Cerebellum (tissue), 4 donors: ENCODE measurements at places on chromosomes 7 and 10. TPM values are rescaled to one million over a fixed set of nuclear protein-coding genes. Genes with fewer than 3 reads are reported as not detected.

The MCM10 gene
- 6.4 TPM for total RNA-seq

The WASL gene
- total RNA-seq = 34.0 TPM

The PITX3 gene
- total RNA-seq = not detected

The SKIDA1 gene
- 8.8 TPM for total RNA-seq

DNA sequence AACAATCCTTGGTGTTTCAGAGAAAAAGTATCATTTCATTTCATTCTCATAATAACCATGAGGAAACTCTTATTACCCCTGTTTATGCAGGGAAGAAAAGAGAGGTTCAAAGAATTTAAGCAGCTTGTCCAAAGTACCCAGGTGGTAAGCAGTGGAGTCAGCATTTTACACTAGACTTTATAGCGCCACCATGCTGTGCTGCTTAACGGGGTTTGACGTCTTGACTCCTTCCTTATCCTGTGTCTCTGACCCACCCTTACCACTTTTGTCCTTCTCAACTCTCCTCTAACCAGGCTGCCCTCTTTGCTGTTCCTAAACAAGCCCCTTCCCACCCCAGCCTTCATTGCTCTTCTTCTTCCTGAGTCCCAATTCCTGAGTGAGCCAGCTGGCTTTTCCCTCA lies 117.0 kb upstream of the AHR start:
- no peak for DNase-seq

DNA sequence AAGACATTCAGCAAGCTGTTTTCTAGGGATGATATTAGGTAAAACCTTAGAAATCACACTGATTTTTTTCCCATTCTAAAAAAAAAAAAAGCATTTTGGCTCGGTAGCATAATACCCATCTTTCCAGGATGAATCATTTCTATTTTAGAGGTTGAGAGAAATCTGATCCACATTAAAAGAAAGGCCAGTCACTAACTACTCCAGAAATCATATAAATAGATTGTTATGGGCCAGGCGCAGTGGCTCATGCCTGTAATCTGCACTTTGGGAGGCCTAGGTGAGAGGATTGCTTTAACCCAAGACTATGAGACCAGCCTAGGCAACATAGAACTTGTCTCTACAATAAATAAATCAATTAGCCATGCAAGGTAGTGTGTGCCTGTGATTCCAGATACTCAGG lies 164.3 kb downstream of the BAMBI start:
- DNase-seq = no peak

DNA sequence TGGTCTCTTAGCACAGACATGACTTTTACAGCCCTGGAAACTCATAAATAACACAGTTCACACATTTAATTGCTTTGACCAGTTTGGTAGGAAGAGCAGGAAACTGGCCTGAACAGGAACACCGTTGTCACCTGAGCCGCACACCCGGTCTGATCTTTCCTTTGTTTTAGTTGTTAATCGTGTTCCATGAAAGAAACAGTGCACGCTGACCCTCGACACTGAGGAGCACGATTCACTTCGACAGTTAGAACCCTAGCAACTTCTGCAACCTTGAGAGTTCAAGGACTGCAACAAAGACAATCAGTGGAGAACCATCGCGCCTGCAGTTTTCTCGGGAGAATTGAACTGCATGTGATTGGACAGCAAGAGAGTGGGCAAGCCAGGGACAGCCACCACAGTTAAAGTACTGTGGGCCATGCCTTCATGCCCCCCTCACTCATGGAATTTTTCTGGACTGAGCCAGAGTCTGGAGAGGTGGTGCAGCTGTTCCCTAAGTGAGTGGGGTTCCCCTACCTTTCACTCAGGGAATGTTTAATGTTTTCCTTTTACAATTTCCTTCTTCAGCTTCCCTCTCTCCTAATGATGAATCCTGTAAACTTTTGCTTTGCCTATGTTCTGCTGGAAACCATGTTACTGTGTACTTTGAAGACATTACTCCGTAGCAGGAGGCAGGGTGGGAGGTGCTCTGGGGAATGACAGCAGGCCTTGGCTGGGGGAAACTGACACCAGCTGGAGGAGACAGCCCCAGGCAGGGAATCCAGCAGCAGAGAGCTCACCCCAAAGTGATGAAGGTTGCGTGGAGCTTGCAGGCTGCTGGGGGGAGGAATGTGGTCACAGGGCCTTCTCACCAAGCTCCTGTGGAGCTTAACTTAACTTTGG lies 198.7 kb downstream of the ZNF438 start:
- no peak for DNase-seq

DNA sequence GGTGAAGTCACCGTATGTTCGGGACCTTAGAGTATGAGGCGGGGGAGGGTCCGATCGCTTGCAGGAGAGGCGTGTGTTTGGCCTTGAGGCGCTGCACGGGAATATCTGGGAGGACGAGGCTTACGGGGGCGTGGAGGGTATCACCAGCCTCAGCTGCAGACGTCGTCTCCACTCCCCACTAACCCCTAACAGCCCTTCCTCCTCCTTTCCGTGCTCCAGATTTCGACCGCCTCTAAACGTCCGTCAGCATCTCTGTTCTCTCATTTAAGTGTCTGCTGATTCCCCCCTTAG lies 23.5 kb upstream of the ZNF12 start:
- DNase-seq = no peak

- DNase-seq = no peak
These were observed 72.1 kb downstream of the VOPP1 start for GRCh38 chr7:55500117-55500756.

GRCh38 chr7:44338600-44338999 lies 13.2 kb upstream of the CAMK2B start:
- no peak for DNase-seq

GRCh38 chr7:39745320-39745719 lies 121.9 kb downstream of the RALA start:
- DNase-seq = no peak

DNA sequence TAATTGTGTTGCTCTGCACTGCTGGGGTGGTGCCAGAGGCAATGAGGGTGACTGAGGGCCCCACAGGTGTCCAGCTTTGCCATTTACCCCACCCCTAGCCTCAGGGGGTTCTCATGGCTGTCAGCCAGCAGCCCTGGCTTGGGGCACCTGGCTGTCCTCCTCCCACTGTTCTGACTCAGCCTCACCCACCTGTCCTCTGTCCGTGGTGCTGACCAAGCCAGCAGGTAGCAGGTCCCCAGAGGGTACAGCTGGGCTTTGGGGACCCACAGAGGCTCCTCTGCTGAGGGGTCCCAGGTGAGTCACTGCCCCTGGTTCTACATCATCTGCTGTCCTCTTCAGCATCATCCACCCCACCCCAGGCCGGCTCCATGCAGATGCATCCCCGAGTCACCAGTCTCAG lies 32.2 kb upstream of the ZNF716 start:
- DNase-seq = no peak
